Activated CD4-positive, alpha-beta T cell treated with anti-CD3 and anti-CD28 coated beads, Interleukin-2, amount 50 U/mL, for 16 hours (primary cell): ENCODE measurements at places on chromosomes 2 and 18.

DNA sequence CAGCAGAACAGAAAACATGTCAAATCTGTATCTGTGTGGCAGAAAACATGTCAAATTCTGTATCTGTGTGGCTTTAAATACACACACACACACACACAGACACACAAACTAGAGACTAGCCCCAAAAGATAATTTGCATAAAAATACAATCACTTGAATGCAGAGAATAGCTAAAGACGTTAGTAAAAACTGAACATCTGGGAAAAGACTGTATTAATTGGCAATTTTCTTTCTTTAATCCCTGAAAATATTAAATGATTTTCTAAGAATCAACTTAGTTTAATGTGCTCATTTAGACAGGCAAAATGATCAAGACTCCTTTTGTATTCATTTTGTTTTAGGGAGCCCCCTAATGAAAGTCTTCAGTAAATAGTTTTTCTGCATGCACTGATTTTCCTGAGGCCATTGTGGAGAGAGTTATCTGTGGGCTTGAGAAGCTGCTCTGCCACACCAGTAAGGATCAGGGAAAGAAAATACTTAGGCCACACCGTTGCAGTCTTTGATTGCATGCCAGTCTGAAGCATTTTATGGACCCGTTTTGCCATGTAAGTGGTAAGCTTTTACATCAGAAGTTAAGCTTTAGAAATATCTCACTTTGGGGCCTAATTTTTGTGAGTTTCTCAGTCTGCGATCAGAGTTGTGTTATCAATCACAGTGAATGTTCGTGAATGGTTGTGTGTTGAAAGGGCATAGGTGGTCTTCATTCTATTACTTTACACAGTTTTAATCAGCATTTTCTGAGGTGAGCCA, 2.2 kb downstream of the SPATS2L start:
- DNase-seq: no peak

DNA sequence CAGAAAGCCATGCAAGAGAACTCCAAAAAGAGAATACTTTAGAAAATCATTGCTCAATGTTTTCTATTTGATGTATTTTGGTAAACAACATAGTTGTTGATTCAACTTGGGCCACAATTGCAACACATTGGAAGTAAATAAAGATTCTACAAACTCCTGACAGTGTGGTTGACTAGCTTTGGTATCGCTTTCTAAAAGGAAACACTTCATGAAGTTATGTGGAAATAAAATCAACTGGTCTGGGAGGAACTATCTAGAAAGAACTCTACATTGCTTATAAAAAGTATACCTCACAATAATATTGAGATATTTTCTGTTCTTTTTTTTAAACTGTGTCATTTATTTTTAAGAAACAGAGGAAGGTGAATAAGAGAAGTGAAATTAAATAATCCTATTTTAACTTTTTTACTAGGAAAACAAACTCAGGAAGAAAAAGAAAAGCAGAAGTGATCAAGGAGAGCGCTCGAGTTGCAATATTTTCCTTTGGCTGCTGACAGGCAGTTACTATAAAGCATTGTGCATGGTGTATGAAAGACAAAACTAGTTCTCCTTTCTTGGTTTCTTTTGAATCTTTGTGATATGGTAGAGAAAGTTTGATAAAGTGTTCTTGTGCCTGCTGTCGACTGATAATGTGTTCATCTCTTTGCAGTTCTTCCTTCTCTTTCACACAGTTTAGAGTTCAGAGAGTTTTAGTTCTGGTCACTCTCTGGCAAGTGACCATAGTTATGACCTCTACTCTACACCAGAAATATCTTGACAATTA, 3.0 kb downstream of the DHRS9 start:
- DNase-seq: peak; percentile 33

- no peak for DNase-seq
Measured at GRCh38 chr2:71330585-71331330, 824 bp upstream of the ZNF638 start.

DNA sequence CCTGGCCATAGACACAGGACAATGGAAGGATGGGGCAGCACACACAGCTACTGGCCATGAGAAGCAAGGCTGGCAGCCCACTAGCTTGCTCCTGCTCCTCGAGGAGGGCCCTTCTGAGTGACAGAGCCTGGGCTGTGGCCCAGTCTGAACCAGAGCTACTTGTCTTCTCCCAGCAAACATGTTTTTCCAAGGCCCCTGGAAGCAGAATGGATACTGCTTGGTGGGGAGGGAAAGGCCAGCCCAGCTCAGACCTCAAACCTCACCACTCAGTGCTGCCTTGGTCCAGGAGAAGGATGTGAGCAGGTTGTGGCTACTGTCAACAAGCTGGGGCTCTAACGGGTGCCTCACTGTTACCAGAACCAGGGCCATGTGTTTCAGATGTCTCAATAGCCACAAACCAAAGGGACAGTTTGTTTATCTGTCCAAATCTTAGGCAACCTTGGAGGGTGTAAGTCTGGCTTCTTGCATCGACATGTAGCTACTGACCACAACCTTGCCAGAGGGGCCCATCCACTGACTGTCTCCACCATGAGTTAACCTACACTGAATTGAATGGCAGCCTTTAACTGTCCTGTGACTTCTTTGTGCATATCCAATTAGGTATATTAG, 98.6 kb downstream of the TGFA start:
- DNase-seq: no peak

- no peak for DNase-seq
Measured at GRCh38 chr2:220550995-220551700, 923.7 kb downstream of the SLC4A3 start.

GRCh38 chr2:113791697-113792590, 35.5 kb upstream of the SLC35F5 start:
- DNase-seq: peak; percentile 77
